ENCODE measurements at places on chromosomes 6 and 20. TPM values are rescaled to one million over a fixed set of nuclear protein-coding genes. Genes with fewer than 3 reads are reported as not detected.

- DNase-seq = no peak
Observed at GRCh38 chr20:25233016-25233772, 14.7 kb upstream of the PYGB start.

- no peak for DNase-seq
Observed at GRCh38 chr6:170223718-170224693, 66.9 kb downstream of the DLL1 start.

DNA sequence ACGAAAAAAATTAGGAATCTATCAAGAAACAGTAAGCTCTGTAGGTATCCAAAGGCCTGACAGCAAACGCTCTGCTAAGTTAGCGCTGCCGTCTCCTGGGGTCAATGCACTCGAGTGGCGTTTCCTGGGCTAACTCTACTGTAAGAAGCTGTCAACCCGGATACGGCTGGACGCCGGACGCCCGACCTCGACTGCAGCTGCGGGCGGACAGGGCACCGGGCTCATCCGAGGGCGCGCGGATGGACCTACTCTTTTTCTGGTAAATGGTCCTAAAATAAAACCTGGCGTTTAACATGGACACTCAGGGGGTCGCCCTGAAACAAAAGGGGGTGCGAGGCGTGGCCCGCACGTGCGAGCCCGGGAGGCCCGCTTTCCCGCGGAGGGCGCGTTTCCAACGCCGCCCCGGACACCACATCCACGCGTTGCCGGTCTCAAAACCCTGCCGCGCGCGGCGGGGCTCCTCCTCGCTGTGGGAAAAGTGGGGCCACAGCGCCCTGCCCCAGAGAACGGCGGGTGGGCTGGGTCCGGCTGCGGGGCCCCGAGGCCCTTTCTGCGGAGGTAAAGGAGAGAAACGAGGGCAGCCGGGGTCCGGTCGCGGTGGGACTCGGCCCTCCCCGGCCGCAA is 537 bp downstream of the TCP1 start:
- peak; percentile 15 for DNase-seq

DNA sequence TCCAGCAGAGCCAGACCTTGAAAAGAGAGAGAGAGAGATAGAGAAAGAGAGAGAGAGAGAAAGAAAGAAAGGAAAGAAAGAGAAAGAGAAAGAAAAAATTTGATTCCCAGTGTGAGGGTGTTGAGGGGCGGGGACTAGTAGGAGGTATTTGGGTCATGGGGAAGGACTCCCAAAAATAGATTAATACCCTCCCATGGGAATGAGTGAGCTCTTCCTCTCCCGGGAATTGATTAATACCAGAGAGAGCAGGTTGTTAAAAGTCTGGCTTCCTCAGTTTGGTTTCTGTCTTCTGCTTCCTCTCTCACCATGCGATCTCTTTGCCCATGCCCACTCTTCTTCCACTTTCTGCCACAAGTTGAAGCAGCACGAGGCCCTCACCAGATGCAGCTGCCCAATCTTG is 28.8 kb upstream of the CFAP206 start:
- DNase-seq = no peak

DNA sequence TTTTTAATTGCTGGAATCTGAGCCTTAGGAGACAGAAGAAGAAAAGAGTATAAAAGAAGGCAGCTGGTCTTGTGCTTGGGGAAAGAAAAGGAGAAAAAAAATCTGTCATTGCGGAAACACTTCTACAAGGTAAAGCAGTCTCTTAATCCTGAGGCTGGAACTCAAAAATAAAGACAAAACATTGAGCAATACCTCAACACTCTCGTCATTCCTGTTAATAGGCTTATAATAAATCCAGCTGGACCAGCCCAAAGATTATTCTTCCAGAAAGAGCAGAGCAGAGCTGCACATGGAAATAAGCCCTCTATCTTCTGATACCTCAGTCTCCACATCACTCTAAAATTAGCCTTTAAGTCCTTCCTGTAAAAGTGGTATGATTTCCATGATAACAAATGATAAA is 62.0 kb upstream of the HIVEP1 start:
- DNase-seq = no peak

GRCh38 chr6:168535711-168536110 is 94.7 kb downstream of the SMOC2 start:
- DNase-seq = no peak

- DNase-seq = no peak
Observed at GRCh38 chr6:78300885-78301284, 566.5 kb upstream of the IRAK1BP1 start.

GABRR1 gene
- not detected for total RNA-seq

HTR1B gene
- not detected for total RNA-seq

PRICKLE4 gene
- total RNA-seq = not detected

MTCH1 gene
- total RNA-seq = 137 TPM
